ENCODE measurements at places on chromosomes 2 and 18.

DNA sequence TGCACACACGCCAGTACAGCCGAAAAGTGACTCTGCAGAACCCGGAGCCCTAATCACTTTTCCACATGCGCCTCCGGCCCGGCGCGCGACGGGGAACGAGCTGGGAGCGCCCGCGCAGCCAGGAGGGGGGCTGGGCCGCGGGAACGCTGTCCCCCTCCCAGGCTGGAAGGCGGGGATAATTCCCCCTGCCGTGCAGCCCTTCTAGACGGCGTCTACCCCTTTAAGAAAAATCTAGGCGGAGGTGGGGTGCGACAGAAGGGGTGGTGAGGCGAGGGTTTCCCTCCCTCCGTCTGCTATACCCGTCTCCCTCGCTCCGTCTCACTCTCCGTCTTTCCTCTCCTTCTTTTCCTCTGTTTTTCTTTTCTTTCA lies 2.4 kb downstream of the CYP26B1 start:
- DNase-seq = no peak

- no peak for DNase-seq
These were observed 199.1 kb downstream of the TRIB2 start for GRCh38 chr2:12915787-12916186.

DNA sequence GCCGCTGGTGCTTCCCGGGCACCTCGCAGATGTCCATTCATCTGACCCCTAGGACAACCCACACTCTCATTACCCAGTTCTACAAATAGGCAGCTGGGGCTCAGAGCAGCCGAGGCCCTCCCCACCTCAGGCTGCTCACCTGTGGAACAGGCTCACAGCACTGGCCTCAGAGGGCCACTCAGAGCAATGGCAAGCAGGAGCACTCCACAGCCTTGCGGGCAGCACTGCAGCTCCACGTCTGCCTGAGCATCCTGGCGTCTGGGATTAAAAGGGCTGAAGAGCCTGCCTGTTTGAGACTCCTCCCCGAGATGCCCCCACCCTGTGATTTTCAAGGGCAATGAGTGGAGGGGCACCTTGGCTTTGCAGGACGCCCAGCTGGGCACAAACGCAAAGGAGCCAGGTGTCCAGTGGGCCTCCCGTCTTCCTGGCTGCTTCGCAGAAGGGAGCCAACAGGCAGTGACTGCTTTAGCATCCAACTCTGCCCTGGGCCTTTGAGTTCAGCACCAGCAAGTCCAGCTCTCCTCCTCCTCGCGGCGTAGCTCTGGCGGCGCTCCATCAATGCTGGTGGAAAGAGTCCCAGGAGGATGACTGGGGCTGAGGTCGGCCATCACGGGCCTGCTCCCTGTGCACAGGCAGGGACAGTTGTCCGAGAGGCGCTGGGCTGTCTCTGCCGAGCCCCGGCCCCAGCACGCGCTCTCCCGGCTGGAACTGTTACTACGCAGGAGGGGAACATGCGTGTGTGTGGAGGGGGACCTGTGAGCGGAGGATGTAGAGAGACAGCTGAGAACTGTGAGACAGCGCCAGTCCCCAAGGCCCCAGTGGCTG lies 297.2 kb downstream of the NDUFA10 start:
- no peak for DNase-seq

DNA sequence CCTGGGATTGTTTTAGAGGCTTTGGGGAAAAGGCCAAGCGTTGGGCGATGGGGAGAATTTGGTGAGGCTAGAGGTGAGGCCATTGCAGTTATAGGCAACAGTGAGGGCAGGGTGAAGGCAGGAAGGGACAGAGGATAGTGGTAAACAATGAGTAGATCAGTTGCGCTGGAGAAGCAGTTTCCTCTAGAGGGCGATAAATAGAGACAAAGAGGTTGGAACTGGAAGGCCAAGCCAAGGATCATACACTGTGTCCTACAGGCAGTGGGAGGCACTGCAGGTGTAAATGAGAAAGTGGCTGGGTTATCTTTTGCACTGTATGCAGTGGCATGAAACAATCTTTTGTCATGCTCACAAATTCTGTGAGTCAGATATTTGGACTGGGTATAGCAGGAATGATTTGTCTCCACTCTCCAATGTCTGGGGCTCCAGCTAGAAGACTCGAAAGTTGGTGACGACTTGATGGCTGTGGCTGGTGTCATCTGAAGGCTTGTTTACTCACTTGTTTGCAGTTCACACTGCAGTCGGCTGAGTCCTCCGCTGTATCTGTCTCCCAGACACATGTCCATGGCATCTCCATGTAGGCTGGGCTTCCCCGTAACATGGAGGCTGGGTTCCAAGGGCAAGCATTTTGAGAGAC lies 82.1 kb downstream of the TNP1 start:
- peak; percentile 4 for DNase-seq

DNA sequence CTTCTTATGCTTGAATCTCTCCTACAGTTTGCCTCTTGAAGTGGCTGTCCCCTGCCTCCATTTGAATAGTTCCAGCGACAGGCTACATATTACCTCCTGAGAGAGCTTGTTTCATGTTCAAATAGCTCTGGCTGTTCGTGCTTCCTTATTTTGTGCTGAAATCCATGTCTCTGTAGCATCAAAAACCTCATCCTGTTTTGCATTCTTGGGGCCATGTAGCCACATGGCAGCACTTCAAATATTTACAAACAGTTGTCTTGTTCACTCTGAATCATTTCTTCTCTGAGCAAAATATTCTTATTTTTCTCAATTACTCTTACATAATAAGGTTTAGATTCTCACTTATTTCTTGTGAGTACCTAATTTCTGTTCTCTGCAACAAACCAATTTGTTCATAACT lies 1243.1 kb upstream of the NXPH2 start:
- DNase-seq = no peak

DNA sequence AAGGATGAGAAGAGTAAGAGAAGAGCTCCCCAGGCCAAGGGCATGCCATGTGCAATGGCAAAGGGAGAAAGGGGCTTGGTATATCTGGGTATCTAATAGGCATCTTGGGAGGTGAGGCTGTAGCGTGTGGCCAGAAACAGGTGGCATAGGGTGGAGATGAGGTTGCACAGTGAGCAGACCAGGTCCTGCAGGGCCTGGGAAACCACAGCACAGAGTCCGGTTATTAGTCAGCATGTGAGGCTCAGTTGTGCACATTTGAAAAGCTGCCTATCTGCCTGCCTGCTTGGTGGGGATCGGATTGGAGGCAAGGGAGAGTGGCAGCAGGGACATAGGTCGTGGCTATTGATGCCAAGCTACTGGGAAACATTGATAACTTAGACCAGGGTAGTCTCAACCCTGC lies 190.6 kb downstream of the TPGS2 start:
- DNase-seq = no peak

DNA sequence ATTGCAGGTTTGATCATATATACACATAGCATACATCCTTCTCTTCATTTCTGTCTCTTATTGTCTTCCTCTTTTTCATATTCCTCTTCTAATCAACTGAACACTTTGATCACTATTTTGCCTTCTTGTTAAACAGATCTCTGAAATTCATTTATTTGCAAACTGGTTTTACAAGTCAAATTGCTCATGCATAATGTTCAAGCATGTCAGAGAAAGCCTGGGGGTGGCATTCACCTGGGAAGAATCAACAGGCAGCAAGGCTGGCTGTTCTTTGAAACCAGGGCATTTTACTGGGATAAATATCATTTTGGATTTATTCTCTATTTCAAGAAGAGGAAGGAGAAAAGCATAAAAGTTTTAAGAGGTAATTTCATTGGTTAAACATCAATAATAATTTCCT lies 66.9 kb upstream of the LRATD1 start:
- DNase-seq = no peak

DNA sequence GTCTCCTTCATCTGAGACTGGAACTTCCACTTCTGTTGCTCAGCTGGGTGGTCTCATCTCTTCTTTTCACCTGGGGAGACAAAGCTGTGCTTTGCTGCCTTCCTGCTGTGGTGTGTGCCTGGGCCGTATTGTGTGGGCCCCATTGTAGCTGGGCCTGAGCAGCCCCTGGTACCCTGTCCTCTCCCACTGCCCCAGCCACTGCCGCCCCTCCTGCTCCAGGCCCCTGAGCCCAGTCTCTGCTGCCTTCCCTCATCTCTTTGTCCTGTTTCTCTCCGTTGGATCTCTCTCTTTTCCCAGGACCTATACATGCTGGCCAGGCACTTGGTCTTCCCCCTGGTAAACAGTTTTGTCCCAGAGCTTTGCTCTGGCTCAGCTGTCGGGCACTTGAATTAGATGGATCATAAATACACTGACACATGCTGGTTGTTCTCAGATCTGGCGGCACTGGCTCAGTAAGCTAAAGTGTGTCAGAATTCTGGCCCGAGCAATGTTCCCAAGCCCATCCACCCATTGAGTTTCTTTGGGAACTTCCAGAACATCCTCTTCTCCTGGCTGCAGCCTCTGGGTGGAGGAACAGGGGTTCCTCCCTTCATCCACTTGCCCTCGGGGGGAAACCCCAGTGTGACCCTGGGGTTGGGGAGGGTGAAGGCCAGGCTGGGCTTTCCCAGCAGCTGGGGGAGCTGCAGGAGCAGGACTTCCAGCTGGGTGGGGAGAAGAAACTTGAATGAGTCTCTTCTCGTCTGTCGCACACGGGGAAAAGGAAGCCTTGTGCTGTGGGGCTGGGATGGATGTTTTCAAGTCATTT lies 99.0 kb downstream of the DGKD start:
- no peak for DNase-seq

DNA sequence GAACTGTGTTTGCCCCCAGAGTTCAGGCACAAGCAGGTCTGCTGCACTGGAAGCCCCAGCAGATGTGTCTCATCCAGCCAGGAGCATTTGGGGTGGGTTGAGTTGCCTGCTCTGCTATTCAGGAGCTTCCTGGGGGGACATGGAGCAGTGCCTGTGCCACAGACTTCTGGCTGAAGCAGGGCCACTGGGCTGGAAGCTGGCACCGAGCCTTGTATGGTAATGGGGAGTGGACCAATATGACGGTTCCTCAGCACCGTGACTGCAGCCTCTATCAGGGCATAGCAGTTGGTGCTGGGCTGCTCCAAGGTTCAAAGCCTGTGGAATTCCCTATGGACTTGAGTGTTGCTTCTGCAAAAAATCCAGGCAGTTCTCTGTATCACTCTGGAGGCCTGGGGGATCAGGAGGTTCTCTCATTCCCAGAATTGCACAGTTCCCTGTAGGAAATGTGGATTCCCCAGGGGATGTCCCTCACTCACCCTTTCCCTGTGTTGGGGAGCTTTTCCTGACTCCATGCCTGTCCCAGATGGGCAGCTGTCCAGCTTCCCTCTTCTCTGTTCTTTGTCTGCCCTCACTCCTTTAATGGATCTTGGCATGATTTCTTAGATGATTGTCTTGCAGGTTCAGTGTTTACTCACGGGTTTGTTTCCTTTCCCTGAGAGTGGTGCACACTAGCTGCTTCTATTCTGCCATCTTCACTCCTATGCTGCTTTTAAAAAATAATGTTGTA lies 37.2 kb upstream of the THSD7B start:
- no peak for DNase-seq

DNA sequence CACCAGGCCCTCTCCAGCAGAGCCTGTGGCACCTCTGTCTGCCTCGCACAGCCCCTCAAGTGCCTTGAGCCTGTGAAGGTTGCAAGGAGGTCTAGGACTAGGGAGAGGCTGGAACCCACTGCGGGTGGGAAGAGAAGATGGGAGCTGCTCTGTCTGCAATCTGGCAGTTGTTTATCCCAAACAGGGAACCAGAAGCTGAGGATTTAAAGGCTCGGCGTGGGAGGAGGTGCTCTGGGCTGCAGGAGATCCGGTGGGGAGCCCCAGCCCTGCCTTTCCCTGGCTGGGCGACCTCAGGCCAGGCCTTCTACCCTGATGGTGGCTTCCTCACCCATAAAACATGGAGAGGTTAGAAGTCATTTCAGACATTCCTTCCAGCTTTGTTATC lies 174.1 kb downstream of the SMAD7 start:
- DNase-seq = no peak

DNA sequence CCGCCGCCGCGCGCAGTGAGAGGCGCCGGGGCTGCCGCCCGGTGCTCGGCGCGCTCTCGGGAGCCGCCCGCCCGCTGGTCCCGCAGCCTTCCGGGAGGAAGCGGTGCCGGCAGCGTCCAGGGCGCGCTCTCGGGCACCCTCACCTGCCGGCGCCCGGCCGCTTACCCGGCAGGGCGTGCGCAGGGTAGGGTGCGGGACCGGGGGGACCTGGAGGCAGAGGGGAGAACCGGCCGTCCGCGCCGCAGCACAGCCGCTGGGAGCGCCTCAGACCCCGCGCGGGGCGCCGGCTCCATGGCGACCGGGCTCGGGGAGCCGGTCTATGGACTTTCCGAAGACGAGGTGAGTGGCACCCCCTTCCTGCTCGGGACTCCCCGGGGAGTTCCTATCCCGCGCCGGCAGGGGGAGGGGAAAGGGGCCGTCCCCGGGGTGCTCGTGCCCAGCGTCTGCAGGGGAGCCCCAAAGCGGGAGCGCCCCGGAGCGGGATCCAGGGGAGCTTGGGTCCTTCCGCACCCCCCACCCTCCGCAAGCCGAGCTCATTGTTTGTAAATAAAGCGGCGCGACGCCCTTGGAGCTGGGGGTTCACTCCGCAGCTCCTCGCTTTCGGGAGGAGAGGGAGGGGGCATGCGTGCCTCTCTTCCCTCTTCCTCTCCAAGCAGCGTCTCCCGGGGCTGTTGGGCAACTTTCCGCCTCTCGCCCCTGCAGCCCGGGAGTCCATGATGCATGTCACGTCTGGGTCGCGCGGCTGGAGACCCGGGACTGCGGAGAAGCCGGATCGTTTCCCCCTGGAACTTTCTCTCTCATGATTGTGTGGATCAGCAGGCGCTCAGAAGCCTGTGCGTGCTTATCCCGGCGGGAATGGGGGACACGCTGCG lies 580 bp downstream of the NEDD4L start:
- DNase-seq = peak; percentile 34

GRCh38 chr2:177759443-177759842 lies 313.1 kb downstream of the PDE11A start:
- DNase-seq = no peak

- no peak for DNase-seq
These were observed 35.2 kb downstream of the CYRIA start for GRCh38 chr2:16630463-16630862.

DNA sequence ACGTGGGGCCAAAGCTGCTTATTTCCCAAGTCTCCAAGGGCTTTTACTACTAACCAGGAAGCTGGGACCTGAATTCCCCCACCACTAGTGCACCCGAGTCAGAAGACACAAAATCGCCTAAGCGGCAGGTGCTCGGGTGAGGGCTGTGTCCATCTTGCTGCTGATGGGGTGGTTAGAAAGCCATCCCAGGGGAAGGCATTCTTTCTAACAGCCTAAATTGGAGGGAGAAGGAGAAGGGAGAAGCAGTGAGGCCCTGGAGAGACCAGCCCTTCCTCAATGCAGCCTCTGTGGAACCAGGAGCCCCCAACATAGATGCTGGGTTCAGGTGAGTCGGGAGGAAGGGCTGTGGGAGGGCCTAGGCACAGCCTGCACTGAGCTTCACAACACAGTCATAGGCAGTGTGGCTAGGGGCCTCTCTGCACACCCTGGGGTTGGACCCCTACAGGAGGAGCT lies 1.9 kb upstream of the PROM2 start:
- no peak for DNase-seq

DNA sequence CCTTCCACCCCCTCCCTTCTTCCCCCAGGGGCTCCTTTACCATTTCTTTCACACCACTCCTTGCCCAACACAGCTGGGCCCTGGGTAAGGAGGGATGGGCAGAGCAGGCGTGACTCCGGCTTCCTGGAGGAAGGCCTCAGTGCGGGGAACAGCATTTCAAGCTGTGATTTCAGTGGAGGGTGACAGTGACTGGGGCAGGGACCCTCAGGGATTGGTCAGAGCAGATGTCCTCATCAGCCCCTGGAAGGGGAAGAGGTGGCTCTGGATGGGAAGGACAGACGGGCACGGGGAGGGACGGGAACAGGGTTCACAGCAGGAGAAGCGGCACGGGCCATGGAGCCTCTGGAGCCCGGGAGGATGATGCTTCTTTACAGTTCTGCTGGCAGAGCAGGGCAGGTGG lies 130.8 kb upstream of the TWIST2 start:
- DNase-seq = no peak

GRCh38 chr2:34601561-34601960 lies 1002.5 kb upstream of the FAM98A start:
- DNase-seq = no peak
